ENCODE measurements at places on chromosomes 3 and 15. TPM values are rescaled to one million over a fixed set of nuclear protein-coding genes. Genes with fewer than 3 reads are reported as not detected.

ERICH6 gene
- not detected for total RNA-seq

SH2D7 gene
- total RNA-seq = not detected

EPHA6 gene
- total RNA-seq = not detected

C15orf62 gene
- total RNA-seq = not detected

TTLL13 gene
- total RNA-seq = not detected

ASB14 gene
- total RNA-seq = not detected

ANKRD34C gene
- not detected for total RNA-seq

OCA2 gene
- total RNA-seq = 200 TPM

SLC22A14 gene
- total RNA-seq = not detected

LMOD3 gene
- total RNA-seq = 0.19 TPM

TRIM42 gene
- total RNA-seq = not detected

C2CD4A gene
- total RNA-seq = not detected

MKRN2 gene
- total RNA-seq = 36.2 TPM
